ENCODE measurements at places on chromosomes 5 and 9.
A peak's percentile ranks its signal among the peaks of the same experiment; 100 is the strongest.

DNA sequence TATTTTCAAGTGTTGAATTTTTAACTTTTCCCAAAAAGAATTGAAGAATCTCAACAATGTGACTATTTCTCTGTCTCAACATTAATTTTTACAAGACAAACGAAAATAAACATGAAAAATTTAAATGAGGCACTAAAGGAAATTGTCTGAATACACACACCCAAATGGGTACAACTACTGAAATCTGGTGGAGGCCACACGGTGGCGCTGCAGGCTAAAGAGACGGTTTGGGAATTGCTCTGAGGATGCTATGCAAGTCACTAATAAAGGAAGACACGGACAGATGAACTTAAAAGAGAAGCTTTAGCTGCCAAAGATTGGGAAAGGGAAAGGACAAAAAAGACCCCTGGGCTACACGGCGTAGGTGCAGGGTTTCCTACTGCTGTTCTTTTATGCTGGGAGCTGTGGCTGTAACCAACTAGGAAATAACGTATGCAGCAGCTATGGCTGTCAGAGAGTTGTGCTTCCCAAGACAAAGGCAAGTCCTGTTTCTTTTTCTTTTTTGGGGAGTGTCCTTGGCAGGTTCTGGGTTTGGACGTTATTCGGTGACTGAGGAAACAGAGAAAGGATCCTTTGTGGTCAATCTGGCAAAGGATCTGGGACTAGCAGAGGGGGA lies at the start of gene PCDHB10:
PCDHB10 (plus strand) TSS at position 244 of the 616 bp plus-strand sequence; CDS start at position 444, 200 bp downstream.
- DNase-seq = no peak

DNA sequence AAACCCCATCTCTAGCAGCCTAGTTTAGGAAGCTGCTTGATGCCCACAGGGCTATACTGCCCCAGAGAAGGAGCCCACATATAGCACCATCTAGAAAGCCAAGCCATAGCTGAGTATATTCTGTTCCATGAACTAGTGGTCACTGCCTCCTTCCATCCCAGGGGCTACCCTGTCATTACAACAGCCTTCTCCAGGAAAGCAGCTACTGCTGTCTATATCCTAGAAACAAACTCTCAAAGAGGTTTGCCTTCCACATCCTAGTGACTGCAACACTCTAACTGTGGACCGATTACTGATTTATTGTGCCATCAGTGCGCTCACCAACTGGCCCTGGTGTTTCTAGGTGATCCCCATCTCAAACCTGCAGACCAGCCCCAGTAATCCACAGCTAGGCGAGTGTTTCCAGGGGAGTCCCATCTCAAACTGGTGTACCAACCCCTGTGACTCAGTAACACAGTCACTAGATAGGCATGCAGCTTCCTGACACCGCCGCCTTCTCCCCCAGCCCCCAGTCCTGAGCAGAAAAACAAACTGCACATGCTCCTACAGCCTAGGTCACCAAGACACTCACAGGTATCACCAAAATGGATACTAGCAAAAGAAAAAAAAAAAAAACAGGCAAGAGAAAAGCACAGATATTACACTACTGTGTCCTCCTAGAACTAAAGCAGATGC lies 14.8 kb downstream of the SPTLC1 start:
- no peak for DNase-seq

- DNase-seq = no peak
These were observed 455.9 kb downstream of the EBF1 start for GRCh38 chr5:158643840-158644239.

GRCh38 chr9:84538879-84539278 lies 130.7 kb upstream of the NTRK2 start:
- DNase-seq = no peak

GRCh38 chr9:108213511-108213910 lies 642.3 kb downstream of the ACTL7B start:
- DNase-seq = no peak

GRCh38 chr9:101479338-101480030 lies 43.9 kb upstream of the ALDOB start:
- DNase-seq = peak; percentile 40

GRCh38 chr5:142186857-142187594 lies 78.4 kb downstream of the NDFIP1 start:
- DNase-seq = no peak

DNA sequence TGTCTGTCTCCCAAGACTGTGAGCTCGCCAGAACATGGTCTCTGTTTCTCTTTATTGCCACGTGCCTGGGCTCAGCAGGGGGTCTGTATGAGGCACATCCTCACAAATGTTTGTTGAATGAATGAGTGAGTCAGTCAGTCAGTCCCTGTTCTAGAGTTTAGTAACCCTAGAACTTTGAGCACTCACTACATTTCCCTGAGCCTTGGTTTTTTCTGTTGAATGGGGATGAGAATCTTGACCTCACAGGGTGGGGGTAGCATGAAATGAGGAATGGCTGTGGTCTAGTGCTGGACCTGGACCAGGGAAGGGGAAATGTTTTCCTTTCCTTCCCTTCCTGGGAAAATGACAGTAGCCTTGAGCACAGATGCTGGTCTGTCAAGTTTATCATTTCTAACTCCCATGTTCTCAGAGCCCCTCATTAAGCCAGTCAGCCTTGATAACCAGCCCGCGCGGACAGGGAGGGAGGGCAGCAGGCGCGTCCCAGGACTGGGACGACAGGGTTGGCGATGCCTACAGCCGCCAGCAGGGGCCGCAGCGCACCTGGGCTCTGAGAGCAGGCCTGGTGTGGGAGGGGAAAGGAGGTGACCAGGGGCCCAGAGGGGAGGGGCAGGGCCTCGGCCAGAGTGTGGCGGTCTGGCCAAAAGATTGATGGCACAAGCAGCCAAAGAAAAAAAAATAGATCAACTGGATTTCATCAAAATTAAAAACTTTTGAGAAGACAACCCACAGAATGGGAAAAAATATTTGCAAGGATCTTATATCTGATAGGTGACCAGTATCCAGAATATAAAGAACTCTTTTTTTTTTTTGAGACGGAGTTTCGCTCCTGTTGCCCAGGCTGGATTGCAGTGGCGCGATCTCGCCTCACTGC lies 24.1 kb upstream of the WNK2 start:
- peak; percentile 82 for DNase-seq

GRCh38 chr9:137697193-137697592 lies 78.4 kb downstream of the EHMT1 start:
- DNase-seq = no peak

- no peak for DNase-seq
These were observed 6.1 kb upstream of the AP3B1 start for GRCh38 chr5:78300464-78301045.

- DNase-seq = no peak
These were observed 190.3 kb downstream of the TMEM167A start for GRCh38 chr5:82886911-82887310.

DNA sequence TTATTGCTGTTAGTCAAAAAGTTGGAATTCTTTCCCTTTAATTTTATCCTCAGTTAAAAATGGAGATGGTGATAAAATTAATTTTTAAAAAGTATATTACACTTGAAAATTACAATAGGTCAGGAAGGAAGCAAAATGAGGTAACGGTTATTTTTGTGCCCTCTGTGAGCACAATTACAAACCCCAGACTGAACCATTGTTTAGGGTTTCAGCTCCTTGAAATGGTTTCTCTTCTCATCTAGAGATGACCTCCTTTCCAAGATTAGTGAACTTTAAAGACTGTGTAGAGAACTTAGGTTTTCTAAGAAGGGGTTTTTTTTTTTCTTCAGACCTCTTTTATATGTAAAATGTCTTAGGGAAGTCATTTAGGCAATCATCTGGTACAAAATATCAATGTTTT lies 126.2 kb upstream of the CHD1 start:
- no peak for DNase-seq

- DNase-seq = no peak
These were observed 64.3 kb upstream of the IER5L start for GRCh38 chr9:129242191-129242941.

DNA sequence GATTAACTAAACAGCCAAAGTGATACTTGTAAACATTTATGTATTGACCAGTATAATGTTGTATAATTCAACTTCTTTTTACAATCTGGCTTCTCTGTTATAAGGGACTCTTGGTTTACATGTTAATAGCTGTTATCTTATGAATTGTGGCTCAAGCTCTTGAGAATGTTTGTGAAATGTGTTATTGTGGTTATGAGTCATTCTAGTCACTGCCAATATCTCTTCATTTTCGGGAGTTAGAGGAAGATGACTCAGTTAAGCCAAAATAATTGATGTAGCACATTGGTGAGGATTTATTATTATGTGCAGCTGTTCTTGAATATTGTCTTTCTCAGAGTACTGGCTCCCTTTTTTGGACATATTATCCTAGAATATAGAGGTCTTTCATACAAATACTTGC lies 655.2 kb upstream of the RIOK2 start:
- peak; percentile 39 for DNase-seq
